ENCODE measurements at places on chromosomes 4 and X. TPM values are rescaled to one million over a fixed set of nuclear protein-coding genes. Genes with fewer than 3 reads are reported as not detected.

Gene HHIP
- total RNA-seq: 0.25 TPM

Gene HPRT1
- total RNA-seq: 8.8 TPM

Gene N4BP2
- 1.3 TPM for total RNA-seq

Gene PPP2R2C
- 0.56 TPM for total RNA-seq

Gene RHOXF2B
- not detected for total RNA-seq

Gene PARM1
- 9.3 TPM for total RNA-seq

Gene COL4A6
- 1.1 TPM for total RNA-seq

Gene SLC4A4
- total RNA-seq: 0.83 TPM

Gene BRS3
- total RNA-seq: not detected

Gene RAB39B
- not detected for total RNA-seq

DNA sequence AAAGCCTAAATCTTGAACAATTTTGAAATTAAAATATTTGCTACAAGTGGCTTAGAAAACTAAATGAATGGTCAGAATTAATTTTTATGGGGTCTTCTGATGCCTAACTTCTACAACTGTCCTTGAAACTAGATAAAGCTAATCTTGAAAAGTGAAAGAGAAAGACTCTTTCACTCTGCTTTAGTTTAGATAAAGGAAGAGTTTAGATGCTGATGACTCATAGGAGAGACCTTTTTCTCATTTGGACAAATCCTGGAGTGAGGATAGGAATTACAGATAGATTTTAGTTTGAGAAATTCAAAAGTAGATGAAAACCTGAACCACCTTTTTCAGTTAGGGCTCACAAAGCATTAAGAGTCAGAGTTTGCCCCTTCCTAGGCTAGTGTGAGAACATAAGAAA, 342.3 kb upstream of the GRID2 start:
- no peak for DNase-seq

GRCh38 chrX:153687121-153688039, at the start of gene SLC6A8:
Gene SLC6A8, plus strand, starts transcription at chrX:153687926. Its CDS starts 649 bp downstream, at chrX:153688575.
- DNase-seq: peak; percentile 74

- no peak for DNase-seq
Observed at GRCh38 chr4:81422595-81422994, 49.1 kb downstream of the RASGEF1B start.

- peak; percentile 71 for DNase-seq
Observed at GRCh38 chrX:112840382-112841113, at the start of gene AMOT. Gene AMOT, minus strand, starts transcription at chrX:112840831. Its CDS starts 17,705 bp downstream, at chrX:112823126.

GRCh38 chrX:118254611-118255010, 91.3 kb upstream of the WDR44 start:
- no peak for DNase-seq

DNA sequence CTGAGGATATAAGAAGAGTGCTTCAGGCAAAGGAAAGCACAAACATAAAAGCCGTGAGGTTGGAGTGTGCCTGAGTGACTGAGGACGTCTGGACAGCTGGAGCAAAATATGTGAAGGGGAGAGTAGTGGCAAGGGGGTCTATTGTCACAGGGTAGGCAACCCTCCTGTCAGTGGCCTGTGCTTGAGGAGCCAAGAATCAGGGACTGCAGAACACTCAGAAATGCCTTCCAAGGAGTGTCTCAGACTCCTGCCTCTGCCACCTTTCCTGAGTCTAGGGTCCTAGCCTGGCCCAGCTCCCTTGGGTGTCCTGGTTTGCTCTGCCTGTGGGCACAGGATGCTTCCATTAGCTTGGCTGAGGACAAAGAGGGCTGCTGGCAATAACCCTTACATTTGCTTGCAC, 152.5 kb upstream of the PJA1 start:
- DNase-seq: no peak

- no peak for DNase-seq
Observed at GRCh38 chr4:25838526-25838925, 24.3 kb downstream of the SEL1L3 start.

- no peak for DNase-seq
Observed at GRCh38 chr4:101418055-101418454, 70.7 kb upstream of the PPP3CA start.

DNA sequence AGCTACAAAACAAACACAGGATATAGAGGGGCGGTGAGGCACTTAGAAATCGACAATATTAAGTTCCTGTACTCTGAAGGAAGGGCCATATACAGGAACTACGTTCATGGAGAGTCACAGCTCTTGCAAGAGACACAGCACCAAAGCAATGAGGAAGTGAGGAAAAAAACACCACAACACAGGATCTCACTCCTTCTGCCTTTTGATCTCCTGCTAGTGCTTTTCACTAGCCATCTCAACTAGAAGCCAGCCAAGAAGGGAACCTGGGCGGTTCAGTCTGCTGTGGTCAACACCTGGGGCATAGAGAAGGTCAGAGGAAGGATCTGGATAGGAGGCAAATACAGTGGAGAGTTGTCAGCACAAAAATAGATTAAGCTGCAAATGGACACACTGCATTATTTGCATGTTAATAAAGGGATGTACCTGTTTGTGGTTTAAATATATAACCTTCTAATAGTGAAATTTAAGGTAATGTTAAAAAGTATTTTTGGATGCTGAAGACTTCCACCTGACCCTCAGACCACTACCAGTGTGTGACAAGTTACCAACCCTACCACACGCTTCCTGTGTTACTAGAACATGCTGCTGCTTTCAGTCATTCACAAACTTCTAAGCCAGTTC, 104.6 kb downstream of the DTHD1 start:
- DNase-seq: no peak

DNA sequence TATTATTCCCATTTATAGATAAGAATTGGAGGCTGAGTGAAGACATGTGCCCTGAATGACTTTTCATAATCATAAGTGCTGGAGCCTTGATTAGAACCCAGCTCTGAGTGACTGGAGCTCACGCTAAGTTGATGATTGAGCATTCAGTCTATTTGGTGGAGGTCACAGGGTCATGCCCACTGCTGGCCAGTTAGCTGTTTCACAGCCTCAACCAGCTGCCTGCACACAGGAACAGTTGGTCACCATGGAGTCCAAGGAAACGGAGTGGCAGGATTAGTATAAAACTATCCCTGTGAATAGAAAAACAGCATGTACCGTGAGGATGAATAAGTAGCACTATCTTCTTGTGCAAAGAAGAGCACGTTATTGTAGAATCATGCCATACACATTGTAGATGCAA, 1.0 kb upstream of the C4orf54 start:
- no peak for DNase-seq

DNA sequence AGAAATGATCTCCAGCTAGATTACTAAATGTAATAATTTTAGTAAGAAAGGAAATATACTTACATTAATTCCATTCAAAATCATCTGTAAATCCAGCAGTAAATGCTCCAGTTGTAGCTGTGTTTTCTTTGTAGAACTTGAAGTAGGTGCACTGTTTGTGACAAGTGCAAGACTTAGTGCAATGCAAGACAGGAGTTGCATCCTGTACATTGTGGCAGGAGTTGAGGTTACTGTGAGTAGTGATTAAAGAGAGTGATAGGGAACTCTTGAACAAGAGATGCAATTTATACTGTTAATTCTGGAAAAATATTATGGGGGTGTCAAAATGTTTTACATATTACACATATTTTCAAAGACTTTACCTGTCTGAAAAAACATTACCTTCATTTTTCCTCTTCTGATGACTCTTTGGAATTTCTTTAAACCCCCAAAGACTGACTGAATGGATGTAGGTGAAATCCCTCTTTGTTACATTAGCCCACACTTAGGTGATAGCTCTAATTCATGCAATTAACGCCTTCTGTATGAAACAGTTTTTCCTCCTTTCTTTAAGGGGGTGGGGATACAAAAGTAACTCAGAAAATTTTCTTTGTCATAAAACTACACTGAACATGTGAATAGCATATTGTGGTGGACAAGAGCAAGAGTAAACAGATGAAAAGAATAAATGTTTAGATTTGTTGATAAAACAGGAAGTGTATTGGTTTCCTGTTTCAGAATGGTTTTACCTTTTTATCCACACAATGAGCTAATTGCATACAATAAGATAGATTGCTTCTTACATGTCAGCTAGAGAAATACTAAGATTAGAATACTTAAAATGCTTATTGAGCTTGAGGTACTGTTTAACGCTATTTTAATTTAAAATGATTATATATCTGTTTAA, at the start of gene IL2:
TSS of gene IL2 (minus strand) at position 495 of the 886 bp plus-strand sequence. CDS start at position 210, 285 bp downstream.
- DNase-seq: no peak

DNA sequence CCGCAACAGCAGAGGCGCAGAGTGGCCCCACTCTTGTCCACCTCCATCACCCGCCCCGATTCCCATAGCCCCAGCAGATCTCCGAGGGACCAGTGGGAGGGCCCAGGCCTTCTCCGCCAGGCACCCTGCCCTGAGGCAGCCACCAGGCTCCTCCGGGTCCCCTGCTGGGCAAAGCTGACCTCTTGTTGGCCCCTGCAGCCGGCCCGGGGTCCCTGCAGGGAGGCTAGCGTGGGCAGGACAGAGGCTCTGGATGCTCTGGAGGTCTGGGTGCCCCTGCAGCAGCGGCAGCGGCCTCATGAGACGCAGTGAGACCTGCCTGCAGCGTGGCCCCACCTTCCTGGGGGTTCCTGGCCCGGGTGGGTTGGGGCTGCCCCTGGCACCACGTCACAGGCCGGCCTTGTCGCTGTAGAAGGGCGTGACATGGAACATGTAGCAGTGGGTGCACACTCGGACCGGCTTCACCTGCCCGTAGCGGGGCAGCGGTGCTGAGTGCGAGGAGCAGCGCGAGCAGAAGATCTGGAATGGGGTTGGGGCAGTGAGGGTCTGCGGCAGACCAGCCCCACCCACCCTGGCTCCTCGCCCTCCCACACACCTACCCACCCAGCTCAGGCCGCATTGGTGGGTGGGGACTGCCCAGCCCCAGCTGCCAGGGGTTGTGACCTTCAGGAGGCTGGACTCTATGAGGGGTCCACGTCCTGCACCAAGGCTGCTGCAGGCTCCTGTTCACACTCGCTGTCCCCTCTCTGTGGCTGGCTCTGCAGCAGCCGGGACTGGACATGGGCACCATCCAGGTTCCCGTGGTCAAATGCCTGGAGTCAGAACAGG, 8.6 kb upstream of the MXD4 start:
- no peak for DNase-seq

DNA sequence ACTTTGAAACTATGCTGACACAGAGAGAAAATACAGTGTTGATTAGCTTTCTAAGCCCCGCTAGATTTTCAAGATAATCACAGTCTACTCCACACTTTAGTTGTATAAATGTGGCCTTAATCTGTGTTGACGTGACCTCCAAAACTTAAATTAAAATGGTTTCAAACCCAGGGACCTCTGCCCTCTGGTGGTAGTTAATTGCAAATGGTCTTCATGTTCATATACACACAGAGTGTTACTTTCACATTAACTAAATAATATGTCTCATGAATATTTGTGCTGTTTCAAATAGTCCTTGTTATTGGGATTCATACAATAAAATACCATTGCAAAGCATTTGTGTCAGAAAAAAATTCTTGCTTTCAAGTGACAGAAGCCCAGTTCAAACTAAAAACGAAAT, 64.3 kb downstream of the TASL start:
- DNase-seq: no peak

DNA sequence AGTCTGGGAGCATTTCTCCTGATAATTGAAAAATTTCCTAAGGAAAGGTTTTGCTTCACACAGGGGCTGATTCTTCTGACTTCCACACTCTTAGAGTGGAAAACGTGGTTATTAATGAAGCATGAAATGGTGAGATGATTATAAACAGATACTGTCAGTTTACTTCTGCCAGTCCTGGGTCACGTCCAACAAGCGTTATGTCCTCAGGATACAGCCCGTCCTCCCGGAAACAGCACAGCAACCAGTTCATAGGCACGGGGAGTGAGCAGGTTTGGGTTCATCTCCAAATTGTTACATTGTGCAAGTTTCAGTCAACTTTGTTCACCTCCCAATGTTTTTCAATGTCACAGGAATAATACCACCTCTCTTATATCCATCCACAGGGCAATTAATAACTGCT, 98.8 kb downstream of the NPNT start:
- no peak for DNase-seq

- no peak for DNase-seq
Observed at GRCh38 chrX:149013081-149013480, 492.0 kb downstream of the IDS start.

- peak; percentile 49 for DNase-seq
Observed at GRCh38 chr4:10020871-10021652, at the start of gene SLC2A9. Gene SLC2A9, minus strand, starts transcription at chr4:10021497. Its CDS starts 68 bp downstream, at chr4:10021429.

- DNase-seq: no peak
Observed at GRCh38 chr4:121873604-121874003, 3.3 kb upstream of the BBS7 start.

- DNase-seq: no peak
Observed at GRCh38 chr4:73985528-73985852, 2.5 kb downstream of the PPBP start.

- no peak for DNase-seq
Observed at GRCh38 chrX:135520022-135520552, 373 bp upstream of the INTS6L start.

DNA sequence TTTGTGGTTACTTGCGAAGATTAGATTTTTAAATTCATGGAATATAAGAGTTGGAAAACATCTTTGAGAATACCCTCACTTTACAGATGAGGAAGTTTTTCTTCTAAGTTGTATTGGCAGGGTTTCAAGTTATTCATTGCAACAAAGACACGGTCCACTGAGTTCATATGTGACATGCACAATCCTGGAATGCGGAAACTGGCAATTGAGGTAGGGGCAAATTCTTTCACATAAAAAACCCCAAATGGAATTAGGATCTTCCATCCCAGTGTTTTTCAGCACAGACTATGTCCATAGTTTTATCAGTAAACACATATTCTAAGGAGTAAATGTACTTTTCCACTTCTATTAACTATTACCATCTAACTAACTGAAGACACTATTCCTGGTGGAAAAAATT, 81.8 kb upstream of the NAP1L5 start:
- DNase-seq: no peak

DNA sequence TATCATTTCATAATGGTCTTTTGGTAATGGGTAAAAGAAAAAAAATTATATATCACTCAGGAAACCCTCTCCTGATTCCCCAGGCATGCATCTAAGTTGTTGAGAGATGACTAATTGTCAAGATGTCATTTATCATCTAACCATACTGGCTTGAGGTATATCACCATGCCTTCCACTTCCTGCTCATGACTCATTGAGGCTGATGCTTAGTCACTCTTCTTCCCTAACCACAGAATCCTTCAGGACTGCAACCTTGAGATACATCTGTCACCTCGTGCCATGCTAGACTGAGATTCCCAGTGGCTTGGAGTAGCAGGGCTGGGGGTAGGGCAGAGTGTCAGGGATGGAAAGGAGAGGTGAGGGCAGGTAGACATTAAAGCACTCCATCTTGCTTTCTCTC, 782.5 kb upstream of the INTU start:
- DNase-seq: no peak
